Activated CD4-positive, alpha-beta T cell treated with anti-CD3 and anti-CD28 coated beads, Interleukin-2, amount 10 ng/mL, durations not matched to agents 7 days and 5 days (primary cell): ENCODE measurements at places on chromosomes 5 and 9. TPM values are rescaled to one million over a fixed set of nuclear protein-coding genes. Genes with fewer than 3 reads are reported as not detected.
A peak's percentile ranks its signal among the peaks of the same experiment; 100 is the strongest.

Gene FAM200C
- 0.73 TPM for total RNA-seq

Gene PCDHGB4
- total RNA-seq, result not detected

Gene KIF24
- 12.5 TPM for total RNA-seq

Gene IL3
- 0.20 TPM for total RNA-seq

Gene PCDHA10
- not detected for total RNA-seq

- H3K27me3 ChIP-seq, result peaks cover 43% of the 10 kb centered on the region
- no peaks in the 10 kb centered on the region for H3K36me3 ChIP-seq
- no peak overlapping the region for H3K27ac ChIP-seq
- DNase-seq, result no peak
- no peaks in the 10 kb centered on the region for H3K4me1 ChIP-seq
- H3K4me3 ChIP-seq, result no peak overlapping the region
These were observed 6.6 kb downstream of the FIBCD1 start for GRCh38 chr9:130932255-130933079.

GRCh38 chr5:6273090-6273735, 105.1 kb downstream of the MED10 start:
- DNase-seq, result no peak
- no peaks in the 10 kb centered on the region for H3K36me3 ChIP-seq
- no peak overlapping the region for H3K4me3 ChIP-seq
- no peak overlapping the region for H3K27ac ChIP-seq
- H3K4me1 ChIP-seq, result no peaks in the 10 kb centered on the region

GRCh38 chr5:176673651-176674583, 26.6 kb downstream of the TSPAN17 start:
- peaks cover 11% of the 10 kb centered on the region for H3K27me3 ChIP-seq
- H3K27ac ChIP-seq, result no peak overlapping the region
- H3K36me3 ChIP-seq, result no peaks in the 10 kb centered on the region
- no peaks in the 10 kb centered on the region for H3K4me1 ChIP-seq

DNA sequence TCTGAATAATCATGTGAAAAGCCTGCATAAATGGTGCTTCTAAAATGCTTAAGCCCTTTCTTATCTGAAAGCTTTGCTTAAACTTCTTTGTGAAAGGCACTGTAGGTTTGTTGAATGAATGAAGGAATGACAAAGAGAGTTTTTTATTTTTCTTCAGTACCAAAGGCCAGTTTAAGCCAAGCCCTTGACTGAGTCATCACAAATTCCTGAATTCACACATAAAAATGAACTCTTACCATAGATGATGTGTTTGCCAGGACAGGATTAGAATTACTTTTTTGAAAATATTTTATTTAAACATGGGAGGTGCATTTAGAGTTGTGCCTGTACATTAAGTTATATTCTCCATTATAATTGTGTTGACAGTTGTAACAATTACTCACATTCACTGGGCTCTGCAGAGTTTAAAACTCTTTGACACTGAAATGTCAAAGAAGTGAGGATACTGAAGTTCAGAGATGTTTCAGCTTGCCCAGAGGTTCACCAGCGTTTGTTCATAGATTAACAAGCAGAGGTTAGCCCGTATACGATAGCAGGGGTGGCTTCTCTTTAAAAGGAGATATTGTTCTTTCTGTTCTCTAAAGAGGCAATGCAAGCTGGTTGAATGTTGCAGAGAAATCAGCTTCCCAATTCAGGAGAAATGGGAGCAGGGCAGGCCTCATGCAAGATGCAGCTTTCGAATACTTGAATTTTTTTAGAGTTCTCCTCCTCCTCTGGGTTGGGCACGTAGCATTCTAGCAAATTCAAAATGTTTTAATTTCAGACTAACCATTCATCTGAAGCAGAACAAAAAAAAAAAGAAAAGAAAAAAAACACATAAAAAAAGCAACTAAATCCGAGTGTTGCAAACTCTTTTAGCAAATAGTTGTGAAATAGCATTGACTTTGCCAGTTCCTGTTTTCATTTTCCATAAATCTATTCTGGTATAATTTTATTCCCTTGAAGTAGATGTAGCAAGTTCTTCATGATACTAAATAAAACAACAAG, 358.7 kb upstream of the KLF4 start:
- no peaks in the 10 kb centered on the region for H3K4me1 ChIP-seq
- no peak overlapping the region for H3K27ac ChIP-seq
- H3K4me3 ChIP-seq, result no peak overlapping the region
- H3K27me3 ChIP-seq, result no peaks in the 10 kb centered on the region
- no peaks in the 10 kb centered on the region for H3K36me3 ChIP-seq

- H3K4me3 ChIP-seq, result peak overlapping the region; percentile 58
- peak overlapping the region; percentile 72 for H3K27ac ChIP-seq
- H3K4me1 ChIP-seq, result peaks cover 16% of the 10 kb centered on the region
- peaks cover 2% of the 10 kb centered on the region for H3K27me3 ChIP-seq
These were observed 680 bp upstream of the LPCAT1 start for GRCh38 chr5:1524481-1524798.

DNA sequence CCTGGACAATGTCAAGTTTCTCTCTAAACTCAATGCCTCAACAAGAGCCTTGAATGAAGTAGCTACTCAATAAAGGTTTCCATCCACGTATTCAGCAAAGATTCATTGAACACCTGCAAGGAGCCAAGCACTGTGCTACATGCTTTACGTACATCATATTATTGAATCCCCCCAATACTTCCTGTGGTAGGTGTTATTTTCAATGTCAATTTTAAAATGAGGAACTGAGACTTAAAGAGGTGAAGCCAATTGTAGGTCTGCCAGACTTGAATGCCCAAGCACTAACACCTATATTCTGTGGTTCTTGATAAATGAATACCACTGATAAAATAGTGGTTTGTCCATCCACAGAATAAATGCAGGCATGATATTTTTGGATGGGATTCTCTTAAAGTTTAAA, 162.3 kb downstream of the DRD1 start:
- no peak overlapping the region for H3K4me3 ChIP-seq
- no peak for DNase-seq
- H3K27me3 ChIP-seq, result peaks cover 2% of the 10 kb centered on the region
- no peaks in the 10 kb centered on the region for H3K4me1 ChIP-seq

DNA sequence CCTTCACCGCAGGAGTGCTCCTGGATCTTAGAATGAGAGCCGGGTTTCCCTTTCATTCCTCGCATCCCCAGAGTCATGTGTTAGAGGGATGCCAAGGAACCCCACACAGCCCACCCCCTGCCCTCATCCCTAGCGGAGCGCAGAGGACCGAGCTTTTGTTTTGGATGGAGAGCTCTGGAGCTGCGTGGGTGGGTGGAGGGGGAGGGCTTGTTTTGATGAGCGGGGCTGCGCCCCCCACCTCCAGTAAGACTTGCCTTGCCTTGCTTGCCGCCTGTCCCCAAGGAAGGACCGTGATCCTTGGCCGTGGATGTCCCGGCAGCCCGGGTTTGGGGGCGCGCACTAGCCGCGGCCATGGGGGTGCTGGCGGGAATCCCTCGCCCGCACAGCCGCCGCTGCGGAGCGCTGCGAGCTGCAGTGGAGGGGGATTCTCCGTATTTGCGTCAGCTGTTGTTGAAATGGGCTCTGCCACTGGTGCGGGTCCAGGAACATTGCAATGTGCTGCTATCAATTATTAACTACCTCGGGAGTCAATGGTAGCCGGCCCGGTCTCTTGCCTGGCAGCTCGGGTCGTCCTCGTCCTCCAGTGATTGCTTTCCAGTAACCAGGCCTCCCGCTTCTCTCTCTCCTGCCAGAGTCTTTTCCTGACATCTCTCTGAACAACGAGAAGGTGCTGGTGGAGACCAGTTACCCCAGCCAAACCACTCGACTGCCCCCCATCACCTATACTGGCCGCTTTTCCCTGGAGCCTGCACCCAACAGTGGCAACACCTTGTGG, 1.0 kb downstream of the EGR1 start:
- H3K4me1 ChIP-seq, result peaks cover 18% of the 10 kb centered on the region
- no peak for DNase-seq
- no peak overlapping the region for H3K27ac ChIP-seq
- peak overlapping the region; percentile 85 for H3K4me3 ChIP-seq

- peaks cover 48% of the 10 kb centered on the region for H3K4me1 ChIP-seq
- H3K27ac ChIP-seq, result peak within 1 kb of the TSS; percentile 77
- H3K36me3 ChIP-seq, result peaks cover 51% of the 10 kb centered on the region
- DNase-seq, result peak; percentile 65
- peak within 1 kb of the TSS; percentile 85 for H3K4me3 ChIP-seq
- H3K27me3 ChIP-seq, result no peaks in the 10 kb centered on the region
These were observed at the start of gene ST6GALNAC6 for GRCh38 chr9:127899128-127899943. ST6GALNAC6 (minus strand) TSS chr9:127899603; CDS start chr9:127897981, 1,622 bp downstream.
